Upper lobe of left lung (tissue), 6 donors: ENCODE measurements at places on chromosomes 3 and 15. TPM values are rescaled to one million over a fixed set of nuclear protein-coding genes. Genes with fewer than 3 reads are reported as not detected.

The SLC22A13 gene
- total RNA-seq = not detected

The WDR76 gene
- total RNA-seq = 1.8 TPM

The CD200 gene
- total RNA-seq = 5.5 TPM

The NT5DC2 gene
- 27.7 TPM for total RNA-seq

The LINGO1 gene
- total RNA-seq = 0.31 TPM

- DNase-seq = no peak
These were observed 49.5 kb downstream of the CCDC12 start for GRCh38 chr3:46926871-46927717.

GRCh38 chr15:47987461-47987860 lies 133.3 kb upstream of the SLC24A5 start:
- DNase-seq = no peak

GRCh38 chr3:177928172-177928873 lies 607.9 kb upstream of the KCNMB2 start:
- DNase-seq = no peak

DNA sequence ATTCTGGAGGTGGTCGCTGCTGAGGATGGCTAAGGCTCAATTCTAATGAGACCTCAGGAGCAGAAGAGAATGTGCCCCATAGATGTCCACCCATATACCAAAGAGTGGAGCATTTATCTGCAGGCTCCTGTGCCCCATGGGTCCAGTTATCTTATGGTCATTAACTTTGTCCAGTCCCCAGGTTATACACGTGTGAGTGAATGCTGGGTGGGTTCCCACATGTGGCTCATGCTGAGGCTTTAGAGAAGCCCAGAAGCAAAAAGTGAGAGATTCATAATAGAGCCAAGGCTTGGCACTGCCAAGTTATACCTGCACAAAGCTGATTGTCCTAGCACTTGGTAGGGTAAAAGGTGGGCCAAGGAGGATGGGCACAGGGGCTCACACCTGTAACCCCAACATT lies 30.0 kb upstream of the MINAR1 start:
- DNase-seq = no peak

GRCh38 chr3:14620512-14620911 lies 31.1 kb upstream of the CCDC174 start:
- DNase-seq = no peak

- no peak for DNase-seq
These were observed 7.5 kb downstream of the MORF4L1 start for GRCh38 chr15:78880242-78880533.

- DNase-seq = no peak
These were observed 278.3 kb upstream of the WNT5A start for GRCh38 chr3:55765398-55765797.

- peak; percentile 66 for DNase-seq
These were observed 4.1 kb downstream of the CCR9 start for GRCh38 chr3:45890405-45890804.
